ENCODE measurements at places on chromosomes 2 and 18.

DNA sequence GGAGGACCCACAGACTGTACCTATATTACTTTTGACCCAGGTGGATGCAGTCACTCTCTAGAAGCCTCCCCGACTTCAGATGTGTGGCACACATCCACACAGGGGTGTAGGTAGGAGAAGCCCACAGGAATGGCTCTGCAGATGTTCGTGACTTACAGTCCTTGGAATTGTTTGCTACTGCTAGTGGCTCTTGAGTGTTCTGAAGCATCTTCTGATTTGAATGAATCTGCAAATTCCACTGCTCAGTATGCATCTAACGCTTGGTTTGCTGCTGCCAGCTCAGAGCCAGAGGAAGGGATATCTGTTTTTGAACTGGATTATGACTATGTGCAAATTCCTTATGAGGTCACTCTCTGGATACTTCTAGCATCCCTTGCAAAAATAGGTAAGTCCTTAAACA is 605 bp downstream of the SLC9A4 start:
- DNase-seq: no peak

GRCh38 chr18:52465391-52465790 is 125.4 kb downstream of the DCC start:
- no peak for DNase-seq

DNA sequence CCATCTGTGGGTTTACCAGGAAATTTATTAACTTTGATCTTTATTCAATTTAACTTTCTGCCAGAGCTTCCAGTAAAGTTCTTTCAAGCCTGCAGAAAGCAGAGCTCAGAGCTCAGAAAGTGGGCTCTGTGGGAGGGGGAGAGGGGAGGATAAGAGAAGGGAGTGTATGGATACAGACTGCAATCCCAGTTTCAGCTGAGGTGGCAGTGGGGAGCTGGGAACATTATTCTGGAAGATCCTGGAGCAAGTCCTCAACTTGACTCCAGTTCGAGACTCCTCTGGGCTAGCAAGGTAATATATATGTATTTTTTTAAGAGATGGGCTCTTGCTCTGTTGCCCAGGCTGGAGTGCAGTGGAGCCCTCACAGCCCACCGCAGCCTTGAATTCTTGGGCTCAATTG is 108.9 kb upstream of the NABP1 start:
- no peak for DNase-seq

DNA sequence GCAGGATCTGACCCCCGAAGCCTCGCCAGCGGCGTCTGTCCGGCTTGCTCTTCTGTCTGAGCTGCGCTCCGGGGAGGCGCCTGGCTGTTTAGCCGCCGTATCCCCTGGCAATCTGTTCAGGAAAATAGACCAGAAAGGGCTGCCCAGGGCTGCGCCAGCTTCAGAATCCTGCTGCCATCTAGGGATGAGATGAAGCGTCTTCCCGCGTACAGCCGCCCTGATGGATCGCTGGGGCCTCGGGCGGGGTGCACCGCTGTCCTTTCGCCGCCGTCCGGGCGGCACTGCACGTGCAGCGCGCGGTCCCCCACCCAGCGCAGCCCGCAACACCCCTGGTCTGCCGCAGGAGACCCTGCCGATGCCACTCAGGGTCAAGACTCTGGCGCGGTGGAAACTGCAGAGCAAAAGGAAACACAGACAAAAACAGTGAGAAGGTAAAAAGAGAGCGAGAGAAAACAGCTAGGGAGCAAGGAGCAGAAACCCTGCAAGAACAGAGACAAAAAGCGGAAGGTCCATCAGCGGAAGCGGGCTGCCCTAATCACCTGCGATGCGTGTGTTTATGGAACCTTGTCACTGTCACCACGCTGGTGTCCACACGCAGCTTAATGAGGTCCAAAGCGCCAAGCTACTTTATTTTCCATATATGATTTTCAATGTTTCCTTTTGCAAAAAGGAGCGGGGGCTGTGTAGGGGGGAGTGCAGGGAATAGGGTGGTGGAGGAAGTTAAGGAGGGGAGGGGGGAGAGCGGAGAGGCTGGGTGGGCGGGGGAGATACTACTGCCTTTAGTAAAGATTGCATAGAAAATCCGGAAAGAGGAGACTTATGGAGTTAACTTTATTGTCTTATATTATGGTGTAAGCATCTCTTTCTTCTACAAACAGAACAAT is 2113.3 kb upstream of the PIK3C3 start:
- DNase-seq: no peak

DNA sequence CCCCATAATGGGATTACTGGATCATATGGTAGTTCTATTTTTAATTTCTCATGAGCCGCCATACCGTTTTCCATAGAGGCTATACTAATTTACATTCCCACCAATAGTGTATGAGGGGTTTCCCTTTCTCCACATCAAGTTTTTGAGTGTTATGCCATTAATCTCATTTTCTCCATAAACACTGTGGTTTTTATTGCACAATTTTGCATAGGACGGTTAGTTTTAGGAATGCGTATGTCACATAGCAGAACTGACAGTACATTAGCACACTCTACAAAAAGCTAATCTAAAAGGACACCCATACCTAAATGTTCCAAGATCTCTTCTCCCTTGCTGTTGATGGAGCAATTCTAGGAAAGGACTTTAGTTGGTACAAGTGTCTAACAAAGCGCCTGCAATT is 32.5 kb downstream of the DARS1 start:
- no peak for DNase-seq

DNA sequence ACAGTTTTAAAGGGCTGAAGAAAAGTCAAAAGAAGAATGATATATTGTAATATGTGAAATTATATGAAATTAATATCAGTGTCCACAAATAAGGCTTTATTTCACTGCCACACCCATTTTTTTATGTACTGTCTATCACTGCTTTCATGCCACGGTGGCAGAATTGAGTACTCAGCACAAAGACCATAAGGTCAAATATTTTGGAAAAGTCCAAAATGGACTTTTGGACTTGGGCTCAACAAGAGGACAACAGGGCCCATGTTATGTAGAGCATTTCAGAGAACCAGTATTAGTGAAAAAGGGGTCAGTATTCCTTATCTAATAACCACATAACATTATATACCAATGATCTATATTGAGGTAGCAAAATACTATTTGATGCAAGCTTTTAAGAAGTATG is 427.2 kb downstream of the EPHA4 start:
- no peak for DNase-seq

- DNase-seq: no peak
Measured at GRCh38 chr2:37623406-37623805, 48.0 kb downstream of the CDC42EP3 start.

GRCh38 chr18:36513556-36513955 is 216.0 kb downstream of the FHOD3 start:
- DNase-seq: no peak

GRCh38 chr2:97663626-97663961 is 250 bp downstream of the ACTR1B start:
- no peak for DNase-seq

- DNase-seq: no peak
Measured at GRCh38 chr2:188984680-188985079, 10.5 kb downstream of the COL3A1 start.

DNA sequence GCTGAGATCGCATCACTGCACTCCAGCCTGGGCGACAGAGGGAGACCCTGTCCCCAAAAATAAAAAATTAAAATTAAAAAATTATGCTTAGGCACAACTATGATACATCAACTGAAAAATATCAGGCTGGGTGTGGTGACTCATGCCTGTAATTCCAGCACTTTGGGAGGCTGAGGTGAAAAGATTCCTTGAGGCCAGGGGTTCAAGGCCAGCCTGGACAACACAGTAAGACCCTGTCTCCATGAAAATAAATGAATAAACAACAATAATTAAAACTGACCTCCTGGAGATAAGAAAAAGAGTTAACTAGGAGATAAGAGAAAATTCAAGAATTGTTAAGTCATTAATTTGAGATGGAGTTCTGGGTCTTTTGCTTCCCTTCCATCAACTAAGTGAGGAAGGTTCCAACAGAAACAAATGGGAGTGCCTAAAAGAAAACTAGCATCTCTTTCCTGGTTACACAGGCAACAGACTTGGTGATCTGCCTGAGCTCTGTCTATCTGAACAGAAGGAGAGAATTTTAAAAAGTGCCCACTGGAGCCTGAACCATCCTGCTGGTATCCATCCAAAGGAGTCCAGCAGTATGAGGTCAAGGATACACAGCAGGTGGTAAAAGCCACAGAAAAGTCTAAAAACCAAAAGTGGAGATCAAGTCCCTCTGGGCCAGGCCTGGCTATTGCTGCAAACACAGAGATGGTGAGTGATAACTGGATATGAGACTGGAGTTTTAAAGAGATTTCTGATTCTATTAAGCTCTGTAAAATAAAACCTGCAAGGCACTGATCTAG is 8.8 kb downstream of the PPM1G start:
- DNase-seq: no peak

GRCh38 chr2:23505984-23506380 is 121.0 kb downstream of the KLHL29 start:
- DNase-seq: no peak

GRCh38 chr18:75698861-75699260 is 271.4 kb upstream of the SMIM21 start:
- no peak for DNase-seq

- no peak for DNase-seq
Measured at GRCh38 chr18:985212-985661, 80.6 kb downstream of the ADCYAP1 start.

DNA sequence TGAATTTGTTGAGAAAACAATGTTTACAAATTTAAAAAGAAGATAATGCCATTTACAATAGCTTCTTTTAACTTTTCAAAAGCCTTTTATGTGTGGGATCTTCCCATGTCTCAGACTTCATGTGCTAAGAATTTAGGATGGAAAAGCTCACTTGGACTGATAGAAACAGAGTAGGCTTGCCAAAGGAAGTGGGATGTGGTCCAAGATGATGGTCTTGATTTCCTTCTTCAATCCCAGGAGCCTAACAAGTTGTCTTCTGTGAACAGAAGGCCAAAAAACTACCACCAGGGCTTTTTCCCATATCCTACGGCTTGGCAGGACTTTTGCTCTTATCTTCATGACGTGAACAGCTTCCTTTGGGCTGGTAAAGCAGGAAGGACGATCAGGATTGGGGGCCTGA is 9.5 kb downstream of the CXCR4 start:
- no peak for DNase-seq

DNA sequence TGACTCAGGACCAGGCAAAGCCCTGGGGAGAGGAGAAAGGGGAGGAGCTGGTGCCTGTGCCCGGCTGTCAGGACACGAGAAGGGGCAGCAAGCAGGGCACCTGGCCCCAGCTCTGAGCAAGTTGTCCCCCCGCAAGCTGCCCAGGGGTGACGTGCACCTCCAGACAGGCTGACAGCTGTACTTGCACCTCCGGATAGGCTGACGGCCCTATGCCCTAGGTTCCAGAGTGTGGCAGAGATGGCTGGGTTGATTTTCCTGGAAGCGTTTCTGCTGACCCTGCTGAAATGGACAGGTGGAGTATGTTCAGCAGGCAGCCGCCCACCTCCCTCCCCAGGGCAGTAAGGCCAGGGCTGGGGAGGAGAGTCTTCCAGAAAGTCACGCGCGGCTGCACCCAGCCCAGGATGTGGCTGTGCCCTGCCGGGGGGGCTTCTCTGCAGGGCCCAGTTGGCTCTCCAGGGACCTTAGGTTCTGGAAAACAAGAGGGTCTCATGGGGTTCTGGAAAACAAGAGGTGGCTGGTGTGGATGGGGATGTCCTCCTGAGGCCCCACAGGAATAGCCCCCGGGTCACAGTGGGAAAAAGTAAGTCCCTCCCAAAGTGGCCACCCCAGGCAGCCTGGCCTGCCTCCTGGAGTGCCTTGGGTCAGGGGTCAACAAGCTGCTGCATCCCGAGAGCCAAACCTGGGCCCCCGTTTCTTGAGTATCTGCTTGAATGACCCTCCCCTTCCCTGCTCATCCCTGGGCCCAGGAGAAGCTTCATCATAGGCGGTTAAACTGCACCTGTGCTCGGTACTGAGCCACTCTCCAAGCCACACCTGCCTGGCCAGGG is 71.4 kb upstream of the OTOS start:
- no peak for DNase-seq

DNA sequence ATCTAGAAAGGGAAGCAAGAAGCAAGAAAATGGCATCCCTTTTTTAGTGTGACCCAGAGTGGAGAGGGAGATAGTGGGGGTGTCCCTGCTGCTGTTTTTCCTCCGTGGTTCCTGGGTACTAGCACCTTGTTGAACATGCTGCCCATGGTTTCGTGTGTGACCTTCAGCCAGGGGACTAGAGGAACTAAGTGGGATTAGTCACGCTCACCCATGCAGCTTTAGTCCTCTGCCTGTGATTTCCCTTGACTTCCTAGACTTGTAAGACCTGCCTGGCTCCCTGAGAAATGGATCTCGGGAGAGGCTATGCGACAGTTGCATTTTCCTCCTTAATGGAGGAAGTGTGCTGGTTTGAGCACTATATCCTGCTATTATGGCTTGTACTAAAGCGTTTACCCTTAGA is 471.4 kb downstream of the DCDC2C start:
- DNase-seq: no peak

GRCh38 chr18:45102863-45103262 is 422.2 kb downstream of the SETBP1 start:
- no peak for DNase-seq

- DNase-seq: no peak
Measured at GRCh38 chr2:143875295-143876233, 644.4 kb downstream of the ZEB2 start.

GRCh38 chr18:55864281-55864680 is 276.3 kb upstream of the TCF4 start:
- DNase-seq: no peak

- DNase-seq: no peak
Measured at GRCh38 chr2:72864500-72864899, 22.7 kb upstream of the SPR start.

GRCh38 chr2:39432701-39433100 is 4.4 kb downstream of the MAP4K3 start:
- DNase-seq: no peak

- peak; percentile 50 for DNase-seq
Measured at GRCh38 chr2:171159372-171160118, 1.1 kb downstream of the TLK1 start.

- DNase-seq: no peak
Measured at GRCh38 chr2:100703739-100704138, 116.2 kb upstream of the NPAS2 start.

GRCh38 chr2:224937887-224938286 is 104.4 kb downstream of the DOCK10 start:
- no peak for DNase-seq

DNA sequence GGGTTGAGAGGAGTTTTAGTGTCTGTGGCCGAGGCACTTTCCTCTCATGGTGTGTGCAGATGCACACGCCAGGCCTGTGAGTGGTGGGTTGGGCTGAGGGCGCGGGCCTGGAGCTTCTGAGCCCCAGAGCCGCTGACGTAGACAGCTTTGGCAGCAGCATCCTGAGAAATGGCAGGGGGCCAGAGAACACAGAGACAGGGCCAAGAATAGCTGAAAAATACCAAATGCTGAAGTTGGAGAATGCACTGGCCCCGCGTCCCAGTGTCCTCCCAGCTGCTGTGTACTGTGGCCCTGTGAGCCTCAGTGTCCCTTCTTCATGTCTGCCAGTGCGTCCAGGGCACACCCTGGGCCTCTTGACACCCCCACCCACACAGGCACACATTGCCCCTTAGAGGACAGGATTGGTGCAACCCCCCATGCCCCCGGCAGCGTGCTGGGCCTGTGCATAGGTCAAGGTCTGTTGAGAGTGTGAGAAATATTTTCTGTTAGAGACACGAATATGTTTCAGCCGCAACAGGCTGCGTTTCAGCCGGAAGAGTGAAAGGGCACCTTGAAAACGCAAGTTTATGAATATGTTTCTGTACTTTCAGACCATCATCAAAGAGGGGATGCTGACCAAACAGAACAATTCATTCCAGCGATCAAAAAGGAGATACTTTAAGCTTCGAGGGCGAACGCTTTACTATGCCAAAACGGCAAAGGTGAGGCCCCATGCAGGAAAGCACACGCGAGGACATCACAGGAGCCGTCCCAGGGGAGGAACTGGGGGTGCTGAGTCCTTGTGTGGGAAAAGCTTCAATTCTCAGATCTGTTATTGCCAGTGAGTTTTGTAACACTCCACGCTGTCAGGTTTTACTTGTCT is 33.6 kb downstream of the DGKD start:
- DNase-seq: no peak

Measured in activated CD4-positive, alpha-beta T cell treated with anti-CD3 and anti-CD28 coated beads for 4 hours (primary cell).